ENCODE measurements at places on chromosomes 3 and 15. TPM values are rescaled to one million over a fixed set of nuclear protein-coding genes. Genes with fewer than 3 reads are reported as not detected.

The GRAMD1C gene
- 5.3 TPM for total RNA-seq

The NTRK3 gene
- 34.6 TPM for total RNA-seq

The VEPH1 gene
- 13.0 TPM for total RNA-seq

The A4GNT gene
- total RNA-seq = not detected

The SEMA6D gene
- 49.3 TPM for total RNA-seq

The LRRC31 gene
- under 0.01 TPM for total RNA-seq
